ENCODE measurements at places on chromosomes 7 and 10. TPM values are rescaled to one million over a fixed set of nuclear protein-coding genes. Genes with fewer than 3 reads are reported as not detected.

The TRIM56 gene
- total RNA-seq = 15.6 TPM

The ZNF467 gene
- total RNA-seq = 1.3 TPM

The SYT15 gene
- total RNA-seq = 2.7 TPM

The NEUROG3 gene
- total RNA-seq = not detected

The AKR1C3 gene
- 1,197 TPM for total RNA-seq

The FANK1 gene
- 2.8 TPM for total RNA-seq

The TSC22D4 gene
- 57.8 TPM for total RNA-seq

The ARHGEF5 gene
- 2.5 TPM for total RNA-seq

The CALML3 gene
- total RNA-seq = not detected

The ETV1 gene
- 2.5 TPM for total RNA-seq

The FHIP2A gene
- total RNA-seq = 11.4 TPM

The OR2A12 gene
- total RNA-seq = not detected

The HSPA12A gene
- total RNA-seq = 9.3 TPM

The EMX2 gene
- total RNA-seq = not detected

The GTF2IRD1 gene
- 25.8 TPM for total RNA-seq

The SFR1 gene
- 13.4 TPM for total RNA-seq

The WIPF3 gene
- total RNA-seq = 0.55 TPM

The EIF3A gene
- total RNA-seq = 129 TPM

The ZPBP gene
- not detected for total RNA-seq

The KIN gene
- 15.4 TPM for total RNA-seq

The HYAL4 gene
- total RNA-seq = not detected

The MMP21 gene
- 0.05 TPM for total RNA-seq

The SYNPO2L gene
- total RNA-seq = not detected

The WEE2 gene
- not detected for total RNA-seq

The HOXA9 gene
- 0.52 TPM for total RNA-seq

The MLXIPL gene
- 1.2 TPM for total RNA-seq

The ZNF853 gene
- total RNA-seq = 2.3 TPM

The CALHM1 gene
- total RNA-seq = not detected

The INHBA gene
- total RNA-seq = 0.55 TPM

The FAM180A gene
- total RNA-seq = 0.06 TPM

The KLF14 gene
- total RNA-seq = 0.03 TPM

The PON1 gene
- total RNA-seq = 1.3 TPM

The CHAT gene
- total RNA-seq = not detected

The NANOS1 gene
- total RNA-seq = 2.8 TPM

The TFPI2 gene
- total RNA-seq = 326 TPM

The XRCC2 gene
- 4.8 TPM for total RNA-seq

The TMEM120A gene
- 45.0 TPM for total RNA-seq

The PNLIPRP2 gene
- total RNA-seq = not detected

The RAPGEF5 gene
- total RNA-seq = 0.25 TPM

The PKD2L1 gene
- 0.05 TPM for total RNA-seq

The ATOH7 gene
- 0.10 TPM for total RNA-seq

The GNAT3 gene
- not detected for total RNA-seq

All from A549 treated with Hydrocortisone at 1 μM for 4 hours (cell line).